T-helper 17 cell (primary cell): ENCODE measurements at places on chromosomes 3 and 15.

- no peak overlapping the region for H3K27ac ChIP-seq
- no peak for DNase-seq
- peaks cover 18% of the 10 kb centered on the region for H3K27me3 ChIP-seq
- peaks cover 6% of the 10 kb centered on the region for H3K4me1 ChIP-seq
- no peak overlapping the region for H3K4me3 ChIP-seq
Measured at GRCh38 chr15:40069178-40070165, 30.5 kb upstream of the SRP14 start.

GRCh38 chr15:88187195-88187594 lies 69.3 kb downstream of the NTRK3 start:
- H3K36me3 ChIP-seq, result no peaks in the 10 kb centered on the region
- DNase-seq, result no peak
- peaks cover 37% of the 10 kb centered on the region for H3K27me3 ChIP-seq

GRCh38 chr3:51938780-51939425 lies 2.8 kb downstream of the RRP9 start:
- no peak for DNase-seq
- no peaks in the 10 kb centered on the region for H3K27me3 ChIP-seq
- no peak overlapping the region for H3K4me3 ChIP-seq
- H3K4me1 ChIP-seq, result peaks cover 26% of the 10 kb centered on the region
- no peak overlapping the region for H3K27ac ChIP-seq

DNA sequence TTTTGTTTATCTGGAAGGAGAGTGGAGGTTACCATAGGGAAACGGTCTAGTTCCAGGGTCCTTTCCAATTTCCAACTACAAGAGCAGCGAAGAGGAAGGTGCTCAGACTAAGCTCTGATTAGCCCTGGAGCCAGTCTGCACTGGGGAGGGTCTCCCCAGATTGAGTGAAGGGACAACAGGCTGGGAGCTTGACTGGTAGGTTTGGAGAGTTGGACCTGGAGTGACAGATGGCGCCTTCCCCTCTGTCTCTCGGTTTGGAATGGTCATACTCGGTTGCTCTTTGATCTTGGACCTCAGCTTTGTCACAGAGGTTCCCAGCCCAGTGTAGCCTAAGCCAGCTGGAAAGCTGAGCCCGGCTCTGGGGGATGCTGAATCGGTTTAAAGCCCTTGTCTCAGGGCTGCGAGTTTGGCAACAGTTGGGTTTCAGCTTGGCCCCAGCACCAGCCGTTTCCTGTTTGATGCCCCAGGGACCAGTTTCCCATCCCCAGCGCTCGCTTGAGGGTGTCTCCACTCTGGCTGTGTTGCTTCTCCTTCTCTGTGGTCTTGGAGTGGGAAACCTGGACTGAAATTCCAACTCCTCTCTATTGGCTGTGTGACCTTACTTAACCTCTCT lies 53.1 kb upstream of the ULK4 start:
- H3K27me3 ChIP-seq, result no peaks in the 10 kb centered on the region
- DNase-seq, result no peak
- H3K4me3 ChIP-seq, result peak overlapping the region; percentile 93
- peaks cover 41% of the 10 kb centered on the region for H3K4me1 ChIP-seq
- H3K36me3 ChIP-seq, result no peaks in the 10 kb centered on the region
- H3K27ac ChIP-seq, result peak overlapping the region; percentile 86

- no peak for DNase-seq
- no peaks in the 10 kb centered on the region for H3K27me3 ChIP-seq
- H3K4me3 ChIP-seq, result no peak overlapping the region
- no peak overlapping the region for H3K27ac ChIP-seq
- H3K36me3 ChIP-seq, result no peaks in the 10 kb centered on the region
Measured at GRCh38 chr3:76308541-76308940, 523.2 kb upstream of the ZNF717 start.

DNA sequence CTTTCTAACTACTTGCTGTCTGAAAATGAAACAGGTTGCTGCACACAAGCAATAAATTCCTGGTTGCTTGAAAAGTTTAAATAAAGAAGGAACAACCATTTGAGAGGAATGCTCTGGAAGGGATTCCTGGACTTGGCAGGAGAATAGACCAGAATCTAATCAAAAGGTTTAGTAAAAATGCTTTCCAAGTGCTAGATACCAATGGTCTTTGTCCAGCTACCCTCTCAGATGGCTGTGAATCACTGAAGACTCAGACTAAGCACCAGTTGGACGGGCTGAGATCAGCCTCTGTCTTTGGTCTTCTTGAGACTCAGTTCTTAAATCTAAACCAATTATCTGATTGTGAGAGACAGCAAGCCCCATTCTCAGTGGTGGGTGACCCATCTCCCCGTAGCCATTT lies 27.7 kb upstream of the LPP start:
- no peak overlapping the region for H3K4me3 ChIP-seq
- no peak for DNase-seq
- no peaks in the 10 kb centered on the region for H3K27me3 ChIP-seq
- H3K36me3 ChIP-seq, result no peaks in the 10 kb centered on the region

DNA sequence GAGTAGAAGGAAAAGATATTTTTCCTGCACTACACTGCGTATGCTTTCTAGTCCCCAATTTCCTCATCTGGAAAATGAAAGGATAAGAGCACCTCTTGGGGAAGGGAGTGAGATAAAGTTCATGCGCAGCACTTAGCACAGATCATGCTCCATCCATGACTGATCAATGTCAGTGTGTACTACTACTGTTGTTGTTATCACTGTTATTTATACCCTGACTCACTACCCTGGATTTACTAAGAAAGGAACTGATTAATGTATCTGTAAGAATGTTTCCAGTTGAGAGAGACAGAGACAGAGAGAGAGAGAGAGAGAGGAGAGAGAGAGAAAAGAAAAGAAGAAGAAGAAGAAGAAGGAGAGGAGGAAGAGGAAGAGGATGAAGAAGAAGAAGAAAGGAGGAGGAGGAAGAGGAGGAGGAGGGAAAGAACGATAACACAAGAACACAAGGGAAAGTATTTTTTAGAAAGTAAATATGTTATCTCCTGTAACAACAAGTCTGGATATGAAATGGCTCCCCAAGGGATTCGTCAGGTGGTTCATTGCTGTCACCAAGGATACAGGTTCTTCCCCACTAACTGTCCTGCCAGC lies 212.2 kb upstream of the PROK2 start:
- H3K36me3 ChIP-seq, result no peaks in the 10 kb centered on the region
- H3K27ac ChIP-seq, result no peak overlapping the region
- H3K27me3 ChIP-seq, result peaks cover 9% of the 10 kb centered on the region
- no peaks in the 10 kb centered on the region for H3K4me1 ChIP-seq
- DNase-seq, result no peak

GRCh38 chr15:90681480-90681879 lies 35.7 kb upstream of the BLM start:
- H3K4me3 ChIP-seq, result no peak overlapping the region
- no peaks in the 10 kb centered on the region for H3K36me3 ChIP-seq
- peaks cover 8% of the 10 kb centered on the region for H3K27me3 ChIP-seq

- H3K4me3 ChIP-seq, result no peak overlapping the region
- H3K4me1 ChIP-seq, result no peaks in the 10 kb centered on the region
- H3K36me3 ChIP-seq, result peaks cover 4% of the 10 kb centered on the region
- no peak overlapping the region for H3K27ac ChIP-seq
Measured at GRCh38 chr3:11145888-11146287, 8.4 kb upstream of the HRH1 start.

DNA sequence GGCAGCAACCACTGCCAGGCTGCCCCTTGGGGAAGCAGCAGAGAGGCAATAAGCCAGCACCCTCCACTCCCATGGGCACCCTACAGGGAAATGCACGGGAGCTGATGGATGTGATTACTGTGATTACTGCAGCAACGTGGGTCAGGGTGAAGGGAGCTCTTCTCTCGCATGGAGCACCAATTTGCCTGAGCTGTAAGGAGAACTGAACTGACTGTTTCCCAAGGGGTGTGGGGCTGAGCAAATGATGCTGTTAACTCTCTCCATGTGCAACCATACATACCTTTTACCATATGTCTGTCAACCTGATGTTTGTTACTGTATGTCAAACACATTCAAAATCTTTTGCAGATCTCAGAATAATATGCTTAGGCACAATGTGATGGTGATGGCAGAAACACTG lies 680.6 kb downstream of the SQOR start:
- no peak overlapping the region for H3K27ac ChIP-seq
- peaks cover 15% of the 10 kb centered on the region for H3K27me3 ChIP-seq
- H3K4me1 ChIP-seq, result no peaks in the 10 kb centered on the region
- no peaks in the 10 kb centered on the region for H3K36me3 ChIP-seq
- H3K4me3 ChIP-seq, result no peak overlapping the region

GRCh38 chr3:50340448-50341329 lies at the start of gene RASSF1:
TSS of gene RASSF1 (minus strand) at chr3:50340836. CDS start at chr3:50340805, 31 bp downstream.
- H3K4me1 ChIP-seq, result peaks cover 45% of the 10 kb centered on the region
- DNase-seq, result peak; percentile 61
- H3K27me3 ChIP-seq, result no peaks in the 10 kb centered on the region

GRCh38 chr3:180680097-180680430 lies 775 bp upstream of the CCDC39 start:
- peak overlapping the region; percentile 88 for H3K27ac ChIP-seq
- DNase-seq, result no peak
- H3K27me3 ChIP-seq, result peaks cover 38% of the 10 kb centered on the region
- peaks cover 12% of the 10 kb centered on the region for H3K4me1 ChIP-seq
- H3K36me3 ChIP-seq, result no peaks in the 10 kb centered on the region

DNA sequence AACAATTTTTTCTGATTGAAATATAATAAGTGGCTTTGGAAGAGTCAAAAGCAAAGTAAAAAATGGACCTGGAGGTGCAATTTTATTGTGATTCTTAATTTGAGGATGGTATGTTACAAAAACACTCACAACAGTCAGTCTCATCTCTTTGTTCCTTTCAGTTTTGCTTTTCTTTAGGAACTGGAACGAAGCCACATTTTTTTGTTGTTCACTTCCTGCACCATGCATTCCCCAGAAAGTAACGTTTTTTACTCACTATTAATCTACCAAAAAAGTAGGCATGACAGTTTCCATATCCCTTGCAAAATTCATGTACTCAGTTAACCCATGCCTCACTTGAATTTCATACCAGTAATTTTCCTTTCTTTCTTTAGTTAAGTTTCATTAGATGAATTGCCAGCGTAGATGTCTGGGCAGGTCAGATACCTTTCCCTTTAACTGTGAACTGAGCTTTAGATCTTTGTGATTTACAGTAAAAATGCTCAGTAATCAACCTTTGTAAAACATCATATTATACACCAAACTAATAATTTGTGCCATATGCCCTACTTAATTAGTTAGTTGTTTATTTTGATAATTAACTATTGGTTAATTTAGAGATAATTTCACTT lies 384.3 kb downstream of the ROBO1 start:
- no peak overlapping the region for H3K27ac ChIP-seq
- H3K27me3 ChIP-seq, result no peaks in the 10 kb centered on the region
- H3K36me3 ChIP-seq, result no peaks in the 10 kb centered on the region
- H3K4me1 ChIP-seq, result no peaks in the 10 kb centered on the region
- no peak overlapping the region for H3K4me3 ChIP-seq

DNA sequence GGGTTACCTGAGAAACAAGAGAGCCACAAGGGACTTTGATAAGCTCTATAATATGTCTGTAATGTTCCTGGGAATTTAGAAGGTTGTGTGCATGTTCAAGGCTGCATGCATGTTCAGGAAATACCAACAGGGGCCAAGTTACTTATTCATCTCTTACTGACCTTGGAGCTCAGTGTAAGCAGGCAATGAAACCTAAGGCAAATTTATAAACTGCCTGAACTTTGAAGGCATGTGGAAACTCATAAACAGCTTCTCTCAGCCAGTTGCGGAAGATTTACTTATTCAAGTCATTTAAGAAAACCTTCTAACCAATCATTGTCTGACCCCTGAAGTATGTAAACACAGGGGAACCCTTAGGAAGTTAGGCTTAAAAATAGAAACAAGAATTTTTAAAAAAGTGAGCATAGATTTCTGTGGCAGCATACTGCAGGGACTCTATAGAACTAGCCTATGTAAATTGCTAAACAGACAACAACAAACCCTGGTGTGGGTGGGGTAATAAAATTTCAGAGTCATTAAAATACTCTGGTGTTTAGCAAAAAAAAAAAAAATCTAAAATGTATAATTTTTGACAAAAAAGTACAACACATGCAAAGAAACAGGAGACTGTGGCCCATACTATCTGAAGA lies 57.2 kb downstream of the SLC15A2 start:
- no peak overlapping the region for H3K27ac ChIP-seq
- H3K4me1 ChIP-seq, result no peaks in the 10 kb centered on the region
- peaks cover 6% of the 10 kb centered on the region for H3K36me3 ChIP-seq
- DNase-seq, result no peak
- H3K27me3 ChIP-seq, result no peaks in the 10 kb centered on the region

- DNase-seq, result no peak
- H3K27ac ChIP-seq, result no peak overlapping the region
- H3K36me3 ChIP-seq, result peaks cover 2% of the 10 kb centered on the region
Measured at GRCh38 chr15:50257332-50257731, 8.2 kb downstream of the HDC start.

GRCh38 chr15:66154581-66154980 lies 99.0 kb downstream of the MEGF11 start:
- peaks cover 6% of the 10 kb centered on the region for H3K4me1 ChIP-seq
- H3K4me3 ChIP-seq, result no peak overlapping the region
- H3K27ac ChIP-seq, result no peak overlapping the region
